CD4-positive, CD25-positive, alpha-beta regulatory T cell (primary cell): ENCODE measurements at places on chromosomes 11 and 22.

DNA sequence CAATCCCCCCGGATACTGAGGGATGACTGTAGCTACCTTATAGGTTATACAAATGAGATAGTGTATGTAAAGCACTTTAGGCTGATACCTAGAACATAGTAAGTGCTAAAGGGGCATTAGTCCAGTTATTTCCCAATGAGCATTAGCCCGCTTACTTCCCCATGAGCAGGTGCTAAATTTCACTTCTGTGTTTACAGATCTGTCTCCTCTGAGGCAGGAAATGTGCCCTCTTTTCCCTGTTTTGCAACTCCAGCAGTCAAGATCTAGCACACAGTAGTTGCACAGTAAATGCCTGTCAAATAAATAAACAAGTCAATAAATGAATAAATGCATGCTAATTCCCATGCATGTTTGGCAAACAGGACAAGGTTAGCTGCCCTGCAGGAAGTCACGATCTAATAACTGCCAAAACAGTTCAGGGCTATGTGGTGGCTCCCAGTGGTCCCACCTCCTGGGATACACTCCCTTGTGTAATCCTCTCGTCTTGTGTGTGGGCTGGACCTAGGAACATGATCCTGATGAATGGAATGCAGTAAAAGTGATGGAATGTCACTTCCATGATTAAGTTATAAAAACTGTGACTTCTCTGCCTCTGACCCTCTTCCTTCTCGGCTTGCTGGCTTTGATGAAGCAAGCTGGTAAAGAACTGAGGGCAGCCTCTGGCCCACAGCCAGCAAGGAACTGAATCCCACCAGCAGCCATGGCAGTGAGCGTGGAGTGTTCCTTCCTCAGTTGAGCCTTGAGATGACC, 459.0 kb downstream of the SOX6 start:
- DNase-seq, result no peak

- no peak for DNase-seq
These were observed 28.7 kb downstream of the UPB1 start for GRCh38 chr22:24523873-24524272.

DNA sequence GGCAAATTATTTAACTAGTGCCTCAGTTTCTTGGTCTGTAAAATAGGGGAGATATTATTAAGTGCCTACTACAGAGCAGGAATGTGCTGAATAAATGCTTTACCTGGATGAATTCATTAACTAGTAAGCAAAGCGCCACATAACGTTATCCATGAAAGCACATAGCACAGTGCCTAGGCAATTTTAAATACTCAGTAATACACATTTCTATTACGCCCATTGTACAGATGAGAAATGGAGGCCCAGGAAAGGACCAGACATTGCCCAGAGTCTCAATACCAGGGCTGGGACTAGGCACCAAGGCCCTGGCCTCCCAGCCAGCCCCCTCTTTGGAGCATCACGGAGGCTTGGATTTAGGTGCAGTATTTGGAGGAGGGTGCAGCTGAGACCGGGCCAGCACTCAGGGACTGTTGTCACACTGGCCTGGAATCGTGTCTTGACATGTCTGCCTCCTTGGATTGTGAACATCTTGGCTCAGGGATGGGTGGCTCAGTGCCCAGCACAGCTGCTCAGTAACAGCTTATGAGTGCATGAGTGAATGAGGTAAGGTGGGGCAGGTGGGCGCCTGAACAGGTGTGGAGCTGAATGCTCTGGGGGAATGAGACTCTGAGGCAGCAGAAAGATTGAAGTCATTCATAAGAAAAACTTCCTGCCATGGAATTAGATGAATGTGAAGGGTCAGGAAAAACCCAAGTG, 42.1 kb upstream of the TPBGL start:
- DNase-seq, result no peak

DNA sequence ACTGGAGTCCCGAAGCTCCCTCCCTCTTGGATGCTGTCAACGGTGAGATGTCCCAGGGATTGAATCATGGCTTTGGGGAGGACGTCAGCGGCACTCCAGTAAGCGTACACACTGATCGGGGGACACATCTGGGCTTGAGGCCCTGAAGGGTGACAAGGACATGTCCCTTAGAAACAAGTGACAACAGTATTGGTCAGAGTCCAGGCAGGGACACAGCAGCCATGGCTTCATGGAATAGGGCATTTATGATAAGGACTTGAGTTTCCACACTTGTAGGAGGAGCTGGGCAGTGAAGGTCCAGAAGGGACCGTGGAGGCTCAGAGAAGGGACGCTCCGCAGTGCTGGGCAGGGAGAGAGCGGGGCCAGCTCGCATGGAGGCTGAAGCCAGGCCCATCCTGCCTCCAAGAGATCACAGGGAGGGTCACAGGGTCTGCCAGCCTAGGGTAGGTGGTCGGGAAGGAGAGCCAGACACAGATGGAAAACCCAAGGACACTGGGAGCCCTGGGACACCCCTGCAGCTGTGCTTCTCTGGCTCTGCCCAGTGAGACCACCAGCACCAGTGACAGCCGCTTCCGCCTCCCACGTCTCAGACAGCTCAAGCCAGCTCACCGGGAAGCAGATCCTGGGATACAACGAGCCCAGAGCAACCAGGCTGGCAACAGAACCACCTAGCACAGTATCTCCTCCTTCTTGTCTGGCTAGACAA, 22.9 kb upstream of the RFPL3 start:
- DNase-seq, result no peak

DNA sequence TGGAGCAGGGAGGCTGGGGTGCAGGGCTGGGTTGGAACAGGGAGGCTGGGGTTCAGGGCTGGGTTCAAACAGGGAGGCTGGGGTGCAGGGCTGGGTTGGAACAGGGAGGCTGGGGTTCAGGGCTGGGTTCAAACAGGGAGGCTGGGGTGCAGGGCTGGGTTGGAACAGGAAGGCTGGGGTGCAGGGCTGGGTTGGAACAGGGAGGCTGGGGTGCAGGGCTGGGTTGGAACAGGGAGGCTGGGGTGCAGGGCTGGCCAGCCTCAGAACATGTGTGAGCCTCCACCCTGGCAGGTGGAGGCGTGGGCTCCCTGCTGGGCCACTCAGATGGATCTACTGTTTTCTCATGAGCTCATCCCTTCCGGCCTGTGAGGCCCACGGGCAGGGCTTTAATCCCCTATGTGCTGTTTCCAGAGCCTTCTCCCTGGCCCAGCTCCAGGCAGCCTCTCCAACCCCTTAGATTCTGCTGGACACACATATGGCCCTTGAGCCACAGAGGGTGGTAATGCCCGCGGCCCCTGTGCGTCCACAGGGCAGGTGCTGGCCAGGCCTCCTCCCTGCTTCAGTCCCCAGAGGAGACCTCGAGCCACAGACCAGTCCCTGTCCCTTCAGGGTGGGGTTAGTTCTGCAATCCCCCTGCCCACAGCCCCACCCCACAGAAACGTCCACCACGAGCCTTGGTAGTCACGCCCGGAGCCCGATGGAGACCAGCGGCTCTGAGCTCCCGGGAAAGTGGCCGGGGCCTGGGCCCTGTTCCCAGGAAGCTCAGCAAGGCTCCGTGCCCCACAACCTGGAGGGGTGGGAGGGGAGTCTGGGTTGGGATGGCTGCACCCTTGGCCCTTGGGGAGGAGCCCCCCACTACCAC, 197.9 kb downstream of the BRD1 start:
- DNase-seq, result no peak

DNA sequence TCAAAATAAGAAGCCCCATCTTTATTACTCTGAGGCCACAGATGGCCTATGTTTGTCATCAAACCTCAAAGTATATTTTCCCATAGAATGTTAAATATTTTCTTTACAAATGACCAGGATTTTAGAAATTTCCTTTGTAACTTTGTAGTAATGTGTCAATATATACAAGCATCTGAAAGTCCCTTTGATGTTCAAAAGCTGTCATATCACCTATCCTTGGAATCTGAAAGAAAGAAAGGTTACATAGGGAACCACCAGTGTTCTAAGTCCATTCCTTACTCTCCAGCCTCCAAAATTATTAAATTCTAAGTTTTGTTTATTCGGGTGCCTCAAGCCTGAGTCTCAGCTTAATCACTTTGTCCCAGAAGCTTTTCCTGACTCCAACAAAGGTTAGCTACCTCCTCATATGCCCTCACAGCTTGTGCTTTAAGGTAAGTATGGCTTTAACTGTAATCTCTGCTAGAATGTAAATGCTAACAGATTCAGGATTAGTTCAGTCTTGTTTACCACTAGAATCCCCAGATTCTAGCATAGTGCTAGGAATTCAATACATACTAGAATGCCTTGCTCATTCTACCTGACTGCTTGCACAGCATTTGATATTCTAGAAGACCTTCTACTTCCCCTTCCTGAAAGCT, 32.3 kb downstream of the CCDC34 start:
- DNase-seq, result no peak

DNA sequence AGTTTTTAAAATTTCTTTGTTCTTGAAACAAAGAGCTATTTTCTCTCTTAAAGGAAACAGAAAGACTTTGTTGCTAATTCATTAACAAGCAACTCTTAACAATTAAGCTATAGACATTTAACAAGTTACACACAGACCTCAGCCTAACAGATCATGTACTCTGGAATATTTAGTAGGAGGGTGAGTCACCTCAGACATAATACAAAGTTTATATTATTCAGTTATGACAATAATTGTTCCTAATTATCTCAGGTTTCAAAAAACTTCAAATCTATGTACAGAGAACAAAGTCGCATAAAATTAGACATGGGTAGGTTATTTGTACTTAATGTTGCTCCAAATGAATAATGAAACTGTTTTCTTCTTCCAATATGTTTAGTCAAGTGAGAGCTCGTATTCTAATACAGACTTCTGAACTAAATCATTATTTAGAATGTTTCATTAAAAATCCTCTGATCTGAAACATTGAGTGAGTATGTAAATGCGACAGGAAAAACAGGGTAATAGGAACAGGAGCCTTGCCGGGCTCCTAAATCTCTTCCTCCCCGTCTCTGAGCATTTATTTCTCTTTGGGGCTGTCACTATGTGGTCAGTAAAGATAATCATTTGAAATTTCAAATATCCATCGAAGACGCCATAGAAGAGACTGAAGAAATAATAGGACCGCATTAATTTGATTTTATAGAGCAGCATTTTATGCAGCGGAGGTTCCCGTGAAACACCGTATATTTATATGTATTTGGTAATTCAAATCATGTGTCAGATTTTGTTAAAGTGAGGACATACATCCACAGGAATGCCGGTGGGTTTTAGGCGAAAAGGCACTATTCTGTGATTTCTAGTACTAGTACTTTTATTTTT, 8.7 kb upstream of the BARX2 start:
- DNase-seq, result no peak

DNA sequence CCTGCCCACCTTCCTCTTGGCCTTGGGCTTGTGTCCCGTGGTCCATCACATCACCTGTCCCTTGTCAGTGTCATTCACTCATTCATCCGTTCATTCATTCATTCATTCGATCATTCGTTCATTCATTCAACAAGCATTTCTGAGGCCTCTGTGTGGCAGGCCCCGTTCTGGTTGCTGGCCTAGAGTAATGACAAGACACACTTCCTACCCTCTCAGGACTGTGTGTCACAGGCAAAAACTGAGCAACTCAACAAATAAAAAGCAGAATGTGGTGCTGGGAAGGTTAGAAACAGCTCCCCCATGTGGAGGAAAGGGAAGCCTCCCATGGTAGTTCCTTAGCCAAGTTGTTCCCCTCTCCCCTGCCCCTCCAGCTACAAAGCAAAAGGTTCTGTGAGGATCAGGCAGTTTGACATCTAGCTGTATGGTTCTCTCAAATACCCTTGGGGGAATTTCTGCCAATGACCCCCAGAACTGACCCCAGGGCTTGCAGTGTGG, 1.6 kb upstream of the OMP start:
- DNase-seq, result no peak

DNA sequence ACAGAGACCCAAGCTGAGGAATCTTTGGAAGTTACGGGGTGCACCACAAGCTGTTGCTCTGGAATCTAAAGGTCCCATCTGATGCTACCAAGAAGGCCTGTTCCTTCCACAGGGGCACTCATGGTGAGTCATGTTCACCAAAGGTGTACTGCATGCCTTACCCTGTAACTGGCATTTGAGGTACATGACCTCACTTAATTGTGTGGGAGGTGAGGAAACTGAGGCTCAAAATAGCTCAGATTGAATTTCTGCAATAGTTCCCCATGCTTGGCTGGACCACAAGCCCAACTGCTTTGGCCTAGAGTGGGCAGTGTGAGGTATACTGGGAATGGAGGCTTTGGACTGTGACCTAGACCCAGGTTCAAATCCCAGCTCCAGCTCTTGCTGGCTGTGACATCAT, 8.2 kb downstream of the MTFP1 start:
- no peak for DNase-seq

DNA sequence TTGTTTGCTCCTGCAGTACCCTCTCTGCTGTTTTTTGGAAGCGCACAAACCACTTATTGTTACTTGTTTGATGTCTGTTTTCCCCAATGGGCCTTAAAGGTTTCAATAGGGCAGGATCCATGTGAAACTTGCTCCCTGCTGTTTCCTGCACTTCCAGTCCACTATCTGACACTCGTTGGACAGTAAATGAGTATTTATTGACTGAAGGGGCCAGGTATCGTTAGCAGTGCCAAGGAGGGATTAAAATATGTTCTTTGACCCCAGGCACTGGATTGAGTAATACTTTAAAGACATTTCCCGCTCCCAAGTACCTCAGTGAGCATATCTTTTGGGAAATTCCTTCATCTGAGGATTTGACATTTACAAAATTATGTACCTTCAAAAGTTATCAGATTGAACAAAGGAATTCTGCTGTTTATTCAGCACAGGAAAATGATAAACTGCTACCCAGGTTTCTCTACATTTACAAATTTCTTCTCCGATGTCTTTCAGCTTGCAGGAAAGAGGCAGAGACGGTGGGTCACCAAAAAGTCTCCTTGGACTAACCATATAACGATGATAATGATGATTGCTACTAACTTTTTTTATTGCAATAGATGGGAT, 23.3 kb upstream of the OR9Q2 start:
- no peak for DNase-seq

DNA sequence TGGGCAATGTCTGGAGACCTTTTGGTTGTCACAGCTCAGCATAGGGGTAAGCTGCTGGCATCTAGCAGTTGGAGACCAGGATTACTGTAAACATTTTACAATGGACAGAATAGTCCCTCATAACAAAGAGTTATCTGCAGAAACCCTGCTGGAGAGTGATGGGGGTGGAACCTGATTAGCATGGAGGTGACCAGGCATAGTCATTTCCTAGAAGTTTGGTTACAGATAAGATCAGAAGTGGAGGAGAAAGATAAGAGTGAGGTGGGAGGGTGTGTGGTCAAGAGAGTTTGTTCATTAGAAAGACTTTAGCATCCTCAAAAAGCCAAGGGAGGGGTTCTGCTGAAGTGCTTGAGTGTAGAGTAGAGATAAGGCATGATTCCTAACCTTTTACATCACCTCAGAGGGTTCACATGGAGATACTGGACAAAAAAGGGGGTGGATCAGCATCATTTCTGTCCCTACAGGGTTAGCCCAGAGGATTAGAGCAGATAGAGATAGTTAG, 38.8 kb downstream of the PRDM11 start:
- DNase-seq, result no peak

GRCh38 chr11:63998558-63999348, 12.5 kb downstream of the OTUB1 start:
- no peak for DNase-seq

DNA sequence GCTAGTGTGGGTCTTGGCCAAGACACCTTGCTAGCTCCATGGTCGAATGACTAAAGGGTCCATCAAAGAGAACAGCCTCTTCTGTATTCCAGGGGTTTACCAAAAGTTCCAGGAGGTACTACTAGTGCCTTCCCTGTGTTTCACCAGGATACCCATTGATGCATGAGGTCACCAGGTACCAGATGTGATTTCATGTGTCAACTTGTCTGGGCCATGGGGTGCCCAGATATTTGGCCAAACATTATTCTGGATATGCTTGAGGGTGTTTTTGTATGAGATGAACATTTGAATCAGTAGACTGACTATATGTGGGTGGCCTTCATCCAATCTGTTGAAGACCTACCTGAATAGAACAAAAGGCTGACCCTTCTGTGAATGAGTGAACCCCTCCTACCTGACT, 92.8 kb downstream of the GALNT18 start:
- DNase-seq, result no peak
